ENCODE measurements at places on chromosomes 4 and X.

DNA sequence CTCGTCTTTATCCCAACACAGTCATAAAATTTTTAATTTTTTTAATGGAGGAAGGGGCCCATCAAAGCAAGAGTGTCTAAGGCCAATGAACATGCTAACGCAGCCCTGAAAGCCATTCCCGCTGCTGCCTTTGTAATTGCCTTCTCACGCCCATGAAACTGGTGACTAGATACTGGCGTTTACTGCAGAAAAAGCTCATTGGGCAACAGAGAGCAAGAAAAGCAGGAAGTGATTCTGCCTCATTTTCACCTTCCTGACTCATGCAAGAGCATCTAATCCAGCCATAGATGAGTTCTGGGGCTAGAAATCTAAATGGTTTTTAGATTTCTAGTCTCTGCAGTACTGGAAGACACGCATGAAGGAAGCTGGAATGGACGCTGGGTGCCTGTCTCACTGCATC, 72.5 kb downstream of the ANXA3 start:
- no peak for DNase-seq

DNA sequence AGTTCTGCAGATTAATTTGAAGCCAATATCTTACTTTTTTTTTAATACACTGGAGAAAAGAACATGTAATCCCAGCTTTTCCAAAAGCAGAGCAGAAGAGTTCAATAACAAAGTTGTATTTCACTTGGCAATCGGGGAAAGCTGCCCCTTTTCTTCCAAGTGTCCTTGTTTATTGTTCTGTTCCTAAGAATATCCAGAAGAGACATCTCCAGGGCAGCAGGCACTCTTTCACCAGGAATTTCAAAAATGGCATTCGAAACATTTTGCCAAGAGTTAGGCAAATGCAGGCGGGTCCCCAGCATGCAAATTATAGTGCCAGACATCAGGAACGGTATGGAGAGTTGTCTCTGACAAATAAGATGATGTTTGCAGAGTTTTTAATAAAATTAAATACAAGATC, 494.5 kb downstream of the BCOR start:
- DNase-seq: no peak

- DNase-seq: no peak
Observed at GRCh38 chrX:30570505-30570904, 7.1 kb downstream of the TASL start.

DNA sequence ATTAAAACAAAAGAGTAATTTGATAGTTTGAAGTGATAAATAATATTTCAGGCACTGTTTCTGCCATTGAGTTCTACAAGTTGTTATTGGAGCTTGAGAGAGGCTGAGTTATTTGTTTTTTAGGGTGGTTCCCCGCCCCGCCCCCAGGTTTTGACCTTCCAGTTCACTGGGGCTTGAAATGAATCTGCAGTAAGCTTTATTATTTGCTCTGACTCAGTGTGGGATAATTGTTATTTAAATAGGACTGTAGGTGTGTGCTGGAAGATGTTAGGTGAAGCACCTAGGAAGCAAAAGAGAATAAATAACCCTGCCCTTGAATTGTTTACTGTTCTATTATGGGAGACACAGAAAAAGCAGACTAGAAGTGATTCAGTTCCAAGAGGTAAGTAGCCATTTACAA, 81.2 kb upstream of the KCNIP4 start:
- no peak for DNase-seq

DNA sequence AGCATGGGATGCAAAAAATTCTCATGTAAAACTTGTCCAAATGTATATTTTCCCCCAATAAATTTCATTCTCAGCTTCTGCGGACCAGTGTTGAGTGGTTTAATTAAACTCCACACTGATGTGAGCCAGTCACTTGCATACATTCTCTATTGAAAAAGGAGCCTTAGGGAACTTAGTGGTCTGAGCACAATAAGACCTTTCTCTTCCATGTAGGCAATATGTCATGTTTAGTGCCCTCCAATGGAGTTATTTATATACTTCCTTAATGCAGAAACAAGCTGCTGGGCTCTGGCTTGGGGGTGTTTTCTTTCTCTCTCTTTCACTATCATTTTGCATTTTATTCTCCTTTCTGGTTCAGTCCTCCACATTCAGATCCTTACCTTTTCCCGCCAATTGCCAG, 196.9 kb downstream of the ANAPC10 start:
- DNase-seq: no peak

- DNase-seq: no peak
Observed at GRCh38 chrX:7158468-7158990, 10.6 kb upstream of the PUDP start.

- DNase-seq: no peak
Observed at GRCh38 chr4:95018785-95019184, 261.0 kb downstream of the BMPR1B start.

DNA sequence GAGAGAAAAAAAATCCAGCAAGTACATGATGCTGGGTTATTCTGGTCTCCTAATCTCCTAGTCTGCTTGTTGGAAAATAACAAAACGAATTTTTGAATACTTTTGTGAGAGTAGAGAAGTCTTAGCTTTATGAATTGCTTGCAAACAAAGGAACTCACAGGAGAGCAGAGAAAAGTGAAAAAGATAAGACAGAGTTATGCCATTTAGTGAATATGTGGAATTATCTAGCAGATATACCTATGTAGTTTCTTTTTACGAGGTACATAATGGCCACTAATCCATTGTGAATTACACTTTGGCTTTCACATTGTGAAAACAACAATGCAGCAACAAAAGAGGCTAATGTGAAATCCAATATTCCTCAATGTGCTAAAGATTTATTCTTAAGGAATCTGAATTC, 226.7 kb downstream of the NDST4 start:
- no peak for DNase-seq

DNA sequence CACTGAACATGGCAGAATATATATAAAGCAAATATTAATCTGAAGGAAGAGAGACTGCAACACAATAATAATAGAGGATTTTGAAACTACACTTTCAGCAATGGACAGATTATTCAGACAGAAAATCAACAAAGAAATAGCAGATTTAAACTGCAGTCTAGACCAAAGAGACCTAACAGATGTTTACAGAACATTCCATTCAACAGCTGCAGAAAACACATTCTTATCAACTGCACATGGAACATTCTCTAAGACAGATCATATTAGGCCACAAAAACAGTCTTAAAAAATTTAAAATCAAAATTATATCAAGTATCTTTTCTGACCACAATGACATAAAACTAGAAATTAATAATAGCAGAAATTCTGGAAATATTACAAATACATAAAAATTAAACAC, 27.1 kb downstream of the CENPE start:
- DNase-seq: no peak

DNA sequence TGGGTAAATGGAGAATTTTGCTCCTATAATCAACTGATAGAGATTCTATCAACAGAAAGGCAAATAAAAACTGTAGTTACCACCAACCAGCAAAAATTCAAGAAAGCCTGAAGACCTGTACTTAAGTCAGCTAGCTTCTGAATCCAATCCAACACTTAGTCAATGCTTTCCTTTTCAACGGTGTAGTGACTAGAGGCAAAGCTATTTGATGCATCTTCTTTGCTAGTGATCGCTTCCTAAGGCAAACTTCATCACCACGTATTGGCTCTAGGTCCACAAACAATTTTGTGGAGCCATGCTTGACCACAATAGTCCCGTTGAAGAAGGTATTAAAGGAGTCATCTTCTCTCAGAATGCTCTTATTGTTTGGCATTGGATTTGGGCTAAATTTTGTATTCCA, 25.0 kb upstream of the UBA6 start:
- no peak for DNase-seq

GRCh38 chr4:5399790-5400421, 308.5 kb downstream of the EVC2 start:
- no peak for DNase-seq

DNA sequence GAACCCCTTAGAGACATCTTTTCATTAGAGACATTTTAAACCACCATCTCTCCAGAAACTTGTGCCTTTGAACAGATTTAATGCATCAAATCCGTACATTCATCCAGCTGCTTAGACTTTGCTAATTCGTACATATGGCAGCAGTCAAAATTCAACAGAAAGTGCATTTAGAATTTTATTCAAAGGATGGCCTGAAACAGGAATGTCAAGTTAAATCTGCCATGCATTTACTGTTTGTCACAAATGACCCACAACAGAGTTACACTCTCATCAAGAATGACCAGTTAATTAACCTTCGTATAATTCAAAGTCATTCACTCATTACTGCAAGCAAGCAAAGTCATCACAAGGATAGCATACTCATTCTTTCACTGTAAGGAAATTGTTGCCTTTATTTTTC, 284.3 kb downstream of the SLC7A11 start:
- DNase-seq: no peak

- DNase-seq: no peak
Observed at GRCh38 chr4:81454499-81454898, 17.2 kb downstream of the RASGEF1B start.

DNA sequence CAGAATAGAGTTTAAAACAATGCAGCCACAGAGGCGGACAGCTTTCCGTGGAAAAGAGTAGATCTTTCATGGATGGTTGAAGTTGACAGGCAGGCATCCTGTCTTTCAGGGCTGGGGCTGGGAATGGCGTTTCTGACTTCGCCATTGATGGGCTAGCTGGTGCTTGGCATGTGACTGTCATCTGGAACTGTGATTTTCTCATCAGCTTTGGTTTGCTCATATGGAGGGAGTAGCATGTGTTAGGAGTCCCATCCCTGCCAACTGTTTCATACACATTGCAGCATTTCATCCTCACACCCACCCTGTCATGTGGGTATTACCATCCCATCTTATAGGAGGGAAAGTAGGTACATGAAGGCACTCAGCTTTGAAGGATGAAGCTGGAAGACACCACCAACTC, 49.2 kb upstream of the STX18 start:
- no peak for DNase-seq

GRCh38 chrX:69263251-69263820, 98.1 kb upstream of the PJA1 start:
- DNase-seq: no peak

Measured in activated CD4-positive, CD25-positive, alpha-beta regulatory T cell treated with anti-CD3 and anti-CD28 coated beads, Interleukin-2, amount 50 U/mL, for 72 hours (primary cell).